CD4-positive, alpha-beta T cell treated with Interleukin-17A for 1 hour (primary cell): ENCODE measurements at places on chromosomes 6 and 20.

DNA sequence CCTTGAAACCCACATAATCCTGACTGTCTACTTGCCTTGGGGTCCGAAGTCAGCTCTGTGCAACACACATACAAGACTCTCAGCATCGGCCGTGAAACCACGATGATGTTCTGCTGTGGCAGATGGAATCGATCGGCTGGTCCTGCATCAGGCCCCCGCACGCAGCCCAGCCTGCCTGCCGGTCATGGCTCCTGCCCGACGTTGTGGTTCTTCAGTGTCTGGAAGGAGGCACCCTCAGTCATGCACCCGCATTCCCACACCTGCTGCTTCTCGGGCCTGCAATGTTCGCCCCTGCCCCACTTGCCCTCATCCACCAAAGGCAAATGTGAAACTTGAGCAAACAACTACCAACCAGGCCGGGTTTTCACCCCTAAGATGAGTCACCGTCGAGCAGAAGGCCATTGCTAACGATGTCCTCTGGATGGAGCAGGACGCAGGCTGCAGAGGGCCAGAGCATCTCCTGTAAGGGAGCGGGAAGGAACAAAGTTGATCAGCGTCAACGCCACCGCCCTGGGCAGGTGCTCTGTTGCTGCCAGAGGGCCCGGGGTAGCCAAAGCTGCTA lies 128.9 kb upstream of the PDE10A start:
- no peak for DNase-seq

- no peak for DNase-seq
Measured at GRCh38 chr6:96164802-96165201, 149.0 kb downstream of the FUT9 start.

DNA sequence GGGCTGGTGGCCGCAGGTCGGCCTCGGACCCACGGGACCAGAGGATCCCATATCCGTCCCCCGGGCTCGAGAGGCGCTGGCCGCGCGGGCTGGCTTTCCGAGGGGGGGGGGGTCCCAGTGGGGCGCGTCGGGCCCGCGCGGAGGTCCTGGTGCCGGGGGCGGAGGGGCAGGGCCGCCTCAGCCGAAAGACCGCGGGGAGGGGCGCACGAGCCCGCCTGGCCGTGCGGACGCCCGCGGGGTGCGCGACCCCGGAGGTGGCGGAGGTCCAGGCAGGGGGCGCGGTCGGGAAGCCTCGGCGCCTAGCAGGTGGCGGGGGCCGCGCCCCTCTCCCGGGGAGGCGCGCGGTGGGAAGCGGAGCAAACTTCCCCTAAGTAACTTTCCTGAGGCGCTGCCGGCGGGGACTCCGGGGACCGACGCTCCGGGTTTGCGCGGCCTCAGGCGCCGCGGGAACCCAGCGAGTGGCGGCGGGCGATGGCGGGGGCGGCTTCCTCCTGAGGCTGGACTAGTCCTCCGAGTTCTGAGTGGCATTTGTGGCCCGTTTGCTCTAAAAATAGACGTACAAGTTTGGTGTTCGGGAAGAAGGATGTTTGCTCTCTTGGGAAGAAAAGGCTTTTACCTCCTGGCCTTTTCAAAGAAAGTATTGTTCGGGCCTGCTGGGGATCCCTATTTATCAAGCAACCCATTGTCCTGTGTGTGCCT lies 26.5 kb upstream of the BTBD3 start:
- no peak for DNase-seq

DNA sequence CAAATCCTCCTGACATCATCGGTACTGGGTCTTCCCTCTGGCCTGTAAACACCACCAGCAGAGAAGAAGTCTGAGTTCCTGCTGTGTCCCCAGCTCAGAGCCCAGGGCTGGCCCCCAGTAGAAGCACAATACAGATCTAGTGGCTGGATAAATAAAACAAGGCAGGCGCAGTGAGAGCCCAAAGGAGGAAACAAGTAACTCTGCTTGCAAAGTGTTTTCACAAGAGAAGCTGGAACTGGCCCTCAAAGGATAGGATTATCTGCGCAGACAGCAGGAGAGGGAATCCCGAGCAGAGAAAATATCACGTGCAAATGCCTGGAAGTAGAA lies 205.1 kb downstream of the ZDHHC14 start:
- no peak for DNase-seq

- no peak for DNase-seq
Measured at GRCh38 chr6:84853901-84854300, 89.5 kb upstream of the TBX18 start.

DNA sequence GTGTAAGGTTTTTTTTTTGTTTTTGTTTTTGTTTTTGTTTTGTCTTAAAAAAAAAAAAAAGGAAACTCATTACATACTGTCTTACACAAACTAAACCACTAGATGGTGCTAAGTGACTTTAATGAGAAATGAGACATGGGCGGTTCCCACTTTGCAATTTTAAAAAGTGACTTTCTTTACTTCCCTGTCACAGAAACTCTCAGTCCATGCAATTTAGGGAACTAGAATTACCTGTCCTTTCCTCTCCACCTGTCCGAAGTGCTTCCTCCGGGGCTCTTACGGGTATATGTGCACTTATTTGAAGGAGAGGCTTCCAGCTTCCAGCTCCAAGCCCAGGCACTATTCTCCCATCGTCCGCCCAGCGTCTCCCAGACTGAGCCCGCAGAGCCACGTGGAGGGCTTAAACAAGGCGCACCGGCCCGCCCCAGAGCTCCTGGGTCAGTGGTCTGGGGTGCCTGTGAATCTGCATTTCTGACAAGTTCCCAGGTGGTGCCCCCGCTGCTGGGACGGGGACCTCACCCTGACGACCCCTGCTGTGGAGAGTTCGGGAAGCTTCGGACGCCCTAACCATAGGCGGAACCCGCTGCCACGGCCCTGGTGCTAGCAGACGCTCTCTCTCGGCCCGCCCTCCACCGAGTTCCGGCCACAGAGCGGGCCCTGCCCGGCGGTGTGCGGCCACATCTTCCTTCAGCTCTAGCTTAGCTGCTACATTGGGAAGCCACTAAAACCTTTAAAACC lies 26.1 kb downstream of the BFSP1 start:
- DNase-seq: peak; percentile 71

GRCh38 chr6:89509777-89510281 lies 76.9 kb downstream of the ANKRD6 start:
- no peak for DNase-seq

- DNase-seq: peak; percentile 41
Measured at GRCh38 chr20:41329435-41330342, 10.9 kb upstream of the LPIN3 start.

- no peak for DNase-seq
Measured at GRCh38 chr6:156174031-156174890, 602.9 kb upstream of the ARID1B start.

DNA sequence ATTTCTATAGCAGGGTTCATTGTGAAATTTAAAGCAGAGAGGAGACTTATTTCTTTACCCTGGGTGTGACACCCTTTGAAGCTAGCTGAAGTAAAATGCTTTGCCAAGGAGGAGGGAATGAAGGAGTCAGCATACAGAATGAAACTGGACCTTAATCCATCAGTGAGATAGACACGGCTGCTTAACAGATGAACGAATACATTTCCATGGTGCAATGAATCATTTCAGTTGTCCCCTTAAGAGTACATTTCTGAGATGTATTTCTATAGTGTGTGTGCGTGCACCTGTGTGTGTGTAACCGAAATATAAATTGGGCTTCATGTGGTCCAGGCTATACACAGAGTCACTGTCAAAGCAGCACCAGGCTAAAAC lies 73.8 kb upstream of the CD93 start:
- no peak for DNase-seq

DNA sequence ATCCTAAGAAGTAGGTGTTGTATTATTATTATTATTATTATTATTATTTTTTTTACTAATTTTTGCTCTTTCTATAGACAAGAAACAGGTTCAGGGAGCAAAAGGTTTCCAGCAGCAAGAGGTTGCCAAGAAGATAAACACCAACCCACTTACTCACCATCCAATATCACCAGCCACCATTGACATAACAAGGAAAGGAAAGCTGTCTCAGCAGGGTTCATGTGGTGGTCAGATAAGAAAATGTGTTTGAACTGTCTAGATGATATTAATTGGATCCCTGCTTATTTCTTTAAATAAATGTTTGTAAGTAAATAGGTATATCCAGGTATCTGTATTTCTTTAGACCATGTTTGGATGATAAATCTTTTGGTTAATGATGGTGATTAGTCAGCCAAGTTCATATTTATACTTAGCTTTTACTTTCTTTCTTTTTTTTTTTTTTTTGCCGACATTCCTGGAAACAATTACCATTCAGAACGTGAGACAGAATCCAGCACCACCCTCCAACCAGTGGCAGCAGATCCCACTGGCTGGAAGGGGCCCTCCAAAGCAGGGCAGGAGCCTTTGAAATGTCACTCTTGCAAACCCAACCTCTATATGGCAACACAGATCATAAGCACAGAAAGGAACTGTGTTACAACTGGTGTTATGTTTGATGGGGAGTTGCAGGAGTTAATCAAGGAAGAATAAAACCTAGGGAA lies 139.2 kb upstream of the ECI2 start:
- DNase-seq: no peak

GRCh38 chr20:7302250-7302649 lies 534.8 kb downstream of the BMP2 start:
- no peak for DNase-seq
